ENCODE measurements at places on chromosomes 16 and 17. TPM values are rescaled to one million over a fixed set of nuclear protein-coding genes. Genes with fewer than 3 reads are reported as not detected.

The TP53TG3 gene
- total RNA-seq: not detected

DNA sequence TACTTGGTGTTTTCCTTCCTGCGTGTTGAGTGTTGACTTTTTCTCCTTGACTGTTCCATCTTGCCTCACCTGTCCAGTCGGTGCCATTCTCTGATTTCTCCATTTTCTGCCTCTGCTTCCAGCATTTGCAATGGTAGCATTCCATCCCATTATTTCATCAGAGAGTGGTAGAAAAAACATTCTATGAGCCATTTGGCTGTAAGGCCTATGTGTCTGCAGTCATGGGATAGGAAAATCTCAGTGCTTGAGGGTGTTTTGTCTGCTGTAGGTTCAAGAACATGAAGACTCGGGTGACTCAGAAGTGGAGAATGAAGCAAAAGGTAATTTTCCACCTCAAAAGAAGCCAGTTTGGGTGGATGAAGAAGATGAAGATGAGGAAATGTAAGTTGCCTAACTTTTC, 2.7 kb downstream of the UTP18 start:
- no peaks in the 10 kb centered on the region for H3K27me3 ChIP-seq

GRCh38 chr17:8124350-8125153, 646 bp upstream of the HES7 start:
- no peak for DNase-seq
- H3K4me3 ChIP-seq: no peak overlapping the region
- H3K27ac ChIP-seq: no peak overlapping the region
- H3K36me3 ChIP-seq: no peaks in the 10 kb centered on the region
- H3K27me3 ChIP-seq: no peaks in the 10 kb centered on the region

DNA sequence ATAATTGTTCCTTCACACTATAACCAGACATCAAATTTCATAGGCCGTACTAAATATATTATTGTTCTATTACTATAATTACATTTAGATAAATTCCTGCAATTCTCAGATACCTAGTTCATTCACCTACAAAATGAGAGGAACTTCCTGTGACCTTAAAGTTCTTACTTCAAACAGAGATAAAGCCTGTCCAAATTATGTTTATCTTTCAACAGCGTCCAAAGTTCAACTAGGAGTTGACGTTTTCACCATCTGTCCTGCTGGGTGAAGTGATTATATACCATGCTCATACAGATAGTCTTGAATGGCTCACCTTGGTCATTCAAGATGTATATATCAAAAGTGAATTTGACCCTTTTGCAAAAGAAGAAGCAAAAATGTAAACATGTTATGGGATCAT, 440.6 kb downstream of the CDH8 start:
- H3K36me3 ChIP-seq: no peaks in the 10 kb centered on the region
- no peaks in the 10 kb centered on the region for H3K27me3 ChIP-seq
- no peaks in the 10 kb centered on the region for H3K4me1 ChIP-seq
- no peak for DNase-seq
- no peak overlapping the region for H3K27ac ChIP-seq
- no peak overlapping the region for H3K4me3 ChIP-seq

GRCh38 chr16:65294708-65295107, 172.8 kb upstream of the CDH11 start:
- no peaks in the 10 kb centered on the region for H3K27me3 ChIP-seq
- no peaks in the 10 kb centered on the region for H3K4me1 ChIP-seq
- no peak overlapping the region for H3K4me3 ChIP-seq
- no peak overlapping the region for H3K27ac ChIP-seq
- no peaks in the 10 kb centered on the region for H3K36me3 ChIP-seq
- no peak for DNase-seq

The TNFRSF17 gene
- not detected for total RNA-seq

DNA sequence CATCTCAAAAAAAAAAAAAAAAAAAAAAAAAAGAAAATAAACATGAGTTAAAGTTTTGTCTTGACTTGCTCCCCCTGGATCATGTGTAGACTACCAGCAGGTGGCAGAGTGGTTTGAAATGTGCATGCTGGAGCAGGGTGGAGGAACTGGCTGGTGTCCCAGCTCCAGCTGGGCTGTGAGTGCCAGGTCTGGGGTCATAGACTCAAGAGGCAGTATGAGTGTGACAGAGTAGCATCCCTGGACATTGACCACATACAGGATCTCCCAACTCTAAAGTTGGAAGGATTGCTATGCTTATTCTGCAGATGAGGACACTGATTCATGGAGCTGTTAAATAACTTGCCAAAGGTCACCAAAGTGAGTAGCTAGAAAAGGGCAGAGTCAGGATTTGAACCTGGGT, 198.0 kb upstream of the MPHOSPH6 start:
- peak; percentile 38 for DNase-seq
- H3K36me3 ChIP-seq: no peaks in the 10 kb centered on the region
- H3K27ac ChIP-seq: no peak overlapping the region
- H3K27me3 ChIP-seq: peaks cover 5% of the 10 kb centered on the region
- no peak overlapping the region for H3K4me3 ChIP-seq
